Heart right ventricle (tissue), 16 donors: ENCODE measurements at places on chromosomes 6 and 20. TPM values are rescaled to one million over a fixed set of nuclear protein-coding genes. Genes with fewer than 3 reads are reported as not detected.

Gene RAB22A
- 8.0 TPM for total RNA-seq

Gene SIRPB2
- 1.3 TPM for total RNA-seq

Gene PNLDC1
- total RNA-seq: not detected

Gene ZSWIM3
- 1.7 TPM for total RNA-seq

Gene OPN5
- 0.89 TPM for total RNA-seq

Gene C6orf58
- total RNA-seq: not detected

Gene PKIB
- total RNA-seq: 0.75 TPM

Gene RAET1L
- not detected for total RNA-seq

Gene ANGPT4
- not detected for total RNA-seq

DNA sequence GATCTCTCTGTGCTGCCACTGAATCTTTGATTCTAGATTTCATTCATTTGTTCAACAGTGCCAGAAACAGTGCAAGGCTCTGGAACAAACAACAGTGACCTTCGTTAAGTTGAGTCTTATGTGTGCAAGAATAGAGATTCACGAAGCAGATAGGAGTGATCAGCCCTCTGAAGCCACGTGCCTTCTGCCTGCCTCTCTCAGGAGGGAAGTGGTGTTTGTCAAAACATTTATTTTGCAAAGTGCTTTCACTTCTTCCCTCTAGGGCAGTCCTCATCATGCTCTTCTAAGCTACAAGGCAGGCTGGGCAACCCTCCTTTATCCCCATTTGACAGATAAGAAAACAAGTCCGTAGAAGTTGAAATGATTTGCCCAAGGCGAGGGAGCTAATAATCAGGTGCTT, 204.3 kb downstream of the TFAP2C start:
- DNase-seq: no peak

GRCh38 chr20:47931443-47931842, 146.2 kb upstream of the SULF2 start:
- no peak for DNase-seq

- no peak for DNase-seq
Observed at GRCh38 chr6:155419161-155419560, 36.5 kb downstream of the NOX3 start.

GRCh38 chr6:121330516-121330915, 3.8 kb downstream of the TBC1D32 start:
- DNase-seq: no peak

GRCh38 chr6:112475083-112475482, 128.0 kb downstream of the RFPL4B start:
- DNase-seq: no peak

DNA sequence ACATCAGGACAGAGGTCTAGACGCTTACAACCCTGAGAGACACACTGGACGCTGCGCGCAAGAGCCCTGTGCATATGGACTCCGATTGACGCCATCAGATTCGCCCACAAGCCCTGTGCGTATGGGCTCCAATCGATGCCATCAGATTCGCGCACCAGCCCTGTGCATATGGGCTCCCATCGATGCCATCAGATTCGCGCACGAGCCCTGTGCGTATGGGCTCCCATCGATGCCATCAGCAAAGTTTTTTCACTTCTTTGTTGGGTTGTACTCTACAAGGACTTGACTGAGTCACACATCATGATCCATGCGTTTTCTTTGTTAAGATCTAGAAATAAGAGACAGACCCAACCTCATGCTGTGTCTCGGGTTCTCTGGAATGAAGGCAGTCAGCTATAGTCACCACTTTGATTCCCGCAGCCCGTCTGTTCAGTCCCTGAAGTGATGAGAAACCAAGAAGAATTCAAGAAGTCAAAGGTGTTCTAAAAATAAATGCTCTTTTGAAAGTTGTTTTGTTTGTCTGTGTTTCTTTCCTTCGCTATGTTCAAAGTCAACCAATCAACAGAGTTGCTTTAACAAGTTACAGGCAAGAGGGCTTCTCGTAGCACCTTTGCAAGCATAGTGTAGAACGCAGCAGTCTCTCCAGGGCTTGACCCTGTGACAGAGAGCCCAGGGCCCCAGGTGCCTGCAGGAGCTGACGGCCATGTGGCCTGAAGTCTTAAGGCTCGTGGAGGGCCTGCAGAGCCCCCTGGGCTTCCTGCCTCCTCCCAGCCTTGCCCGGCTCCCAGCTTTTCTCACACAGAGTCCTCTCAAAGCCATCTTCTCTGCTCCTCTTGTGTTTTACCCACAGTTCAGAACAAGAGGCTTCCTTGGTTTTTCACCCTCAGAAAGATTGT, 7.9 kb downstream of the RPS6KA2 start:
- DNase-seq: no peak

- DNase-seq: no peak
Observed at GRCh38 chr6:150435832-150436231, 67.0 kb downstream of the IYD start.

GRCh38 chr6:167655174-167655821, 171.4 kb upstream of the AFDN start:
- no peak for DNase-seq

- DNase-seq: no peak
Observed at GRCh38 chr20:4040283-4041179, 25.2 kb upstream of the RNF24 start.

- no peak for DNase-seq
Observed at GRCh38 chr6:129679275-129679674, 30.7 kb downstream of the ARHGAP18 start.

- no peak for DNase-seq
Observed at GRCh38 chr20:9166153-9166780, 97.4 kb downstream of the PLCB4 start.

- peak; percentile 97 for DNase-seq
Observed at GRCh38 chr6:37239950-37240713, 17.4 kb upstream of the TBC1D22B start.

GRCh38 chr20:6698056-6698455, 69.4 kb upstream of the BMP2 start:
- DNase-seq: no peak

- no peak for DNase-seq
Observed at GRCh38 chr6:130602151-130602770, 224.9 kb upstream of the SMLR1 start.

- DNase-seq: no peak
Observed at GRCh38 chr6:54778731-54779130, 67.8 kb upstream of the FAM83B start.

DNA sequence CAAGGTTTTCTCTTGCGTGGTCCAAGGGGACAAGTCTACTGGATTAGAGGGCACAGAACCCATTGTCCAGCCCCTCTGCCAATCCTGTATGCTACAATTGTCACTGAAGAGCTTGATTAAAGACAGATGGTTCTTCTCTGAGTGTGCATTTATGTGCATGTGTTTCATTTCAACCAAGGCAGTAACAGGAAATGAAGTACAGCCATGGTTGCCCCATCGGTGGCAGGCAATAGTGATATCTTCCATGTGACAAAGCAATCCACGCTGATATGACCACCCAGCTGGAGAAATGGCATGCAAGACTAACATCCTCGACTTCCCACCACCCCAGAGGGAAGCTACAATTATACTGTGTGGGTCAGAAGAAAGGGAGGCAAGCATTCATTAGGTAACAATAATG, 85.5 kb downstream of the UNC5CL start:
- DNase-seq: no peak

DNA sequence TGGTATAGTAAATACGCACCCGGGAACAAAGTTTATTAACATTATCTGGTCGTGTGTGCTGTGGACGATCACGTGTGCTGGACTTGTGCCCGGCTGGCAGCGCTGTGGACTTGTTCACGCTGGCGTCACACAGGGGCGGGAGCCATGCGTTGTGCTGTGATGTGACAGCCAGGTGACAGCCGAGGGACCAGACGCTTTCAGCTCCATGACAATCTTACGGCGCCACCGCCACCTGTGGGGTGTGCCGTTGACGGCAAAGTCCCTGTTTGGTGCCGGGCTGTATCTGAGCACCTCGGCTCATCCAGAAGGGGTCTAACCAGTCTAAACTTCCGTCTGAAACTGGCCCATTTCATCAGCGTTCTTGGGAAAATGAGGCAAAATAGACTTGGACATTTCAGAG, 25.2 kb downstream of the DLL1 start:
- DNase-seq: peak; percentile 74

- no peak for DNase-seq
Observed at GRCh38 chr6:11771473-11772048, 7.0 kb downstream of the ADTRP start.

DNA sequence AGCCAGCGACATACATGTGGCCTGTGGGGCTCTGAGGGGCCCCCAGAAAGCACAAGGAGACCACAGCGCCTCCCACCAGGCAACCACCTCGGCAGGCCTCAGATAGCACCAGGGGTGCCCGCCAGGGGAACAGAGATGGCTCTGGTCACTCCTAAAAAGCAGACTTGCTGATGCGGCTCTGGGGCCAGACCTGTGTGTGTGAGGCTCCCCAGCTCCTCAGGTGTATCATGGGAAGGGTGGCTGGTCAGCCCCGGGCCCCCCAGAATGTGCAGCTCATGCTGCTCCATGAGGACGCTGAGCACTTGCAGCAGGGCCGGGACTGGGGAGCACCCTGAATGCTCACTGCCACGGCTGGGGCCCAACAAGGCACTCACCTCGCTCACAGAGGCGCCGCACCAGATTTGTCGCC, 60.2 kb downstream of the PYGB start:
- no peak for DNase-seq

GRCh38 chr20:54021446-54022235, 48.8 kb downstream of the BCAS1 start:
- no peak for DNase-seq

- DNase-seq: no peak
Observed at GRCh38 chr6:53044071-53044470, 21.1 kb upstream of the FBXO9 start.

- no peak for DNase-seq
Observed at GRCh38 chr6:165515963-165516624, 146.9 kb downstream of the PDE10A start.

DNA sequence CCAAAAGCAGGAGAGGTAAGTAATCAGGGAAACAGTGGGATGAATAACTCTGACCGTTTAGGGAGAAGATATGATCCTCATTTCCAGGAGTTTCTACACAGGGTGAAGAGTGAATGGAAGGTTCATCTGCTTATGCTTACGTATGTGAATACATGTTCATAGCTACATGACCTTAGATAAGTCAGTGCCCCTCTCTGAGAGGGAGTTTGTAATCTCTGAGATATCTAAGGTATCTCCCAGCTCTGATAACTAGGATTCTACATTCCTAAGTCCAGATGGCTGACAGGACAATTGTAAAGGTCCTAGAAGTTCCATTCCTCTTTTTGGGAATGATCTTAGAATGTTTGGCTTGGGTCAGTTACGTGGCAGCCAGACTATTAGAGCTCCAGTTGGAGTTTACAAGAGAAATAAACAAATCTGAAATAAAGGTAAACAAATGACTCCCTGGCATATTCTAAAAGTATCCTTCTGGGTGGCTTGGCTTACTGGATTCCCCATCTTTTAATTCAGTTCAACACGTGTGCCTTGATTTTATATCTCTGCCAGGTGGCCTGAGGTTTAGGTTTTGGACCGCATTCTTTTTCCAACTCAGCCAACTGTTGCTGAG, 15.8 kb downstream of the PROCR start:
- no peak for DNase-seq

DNA sequence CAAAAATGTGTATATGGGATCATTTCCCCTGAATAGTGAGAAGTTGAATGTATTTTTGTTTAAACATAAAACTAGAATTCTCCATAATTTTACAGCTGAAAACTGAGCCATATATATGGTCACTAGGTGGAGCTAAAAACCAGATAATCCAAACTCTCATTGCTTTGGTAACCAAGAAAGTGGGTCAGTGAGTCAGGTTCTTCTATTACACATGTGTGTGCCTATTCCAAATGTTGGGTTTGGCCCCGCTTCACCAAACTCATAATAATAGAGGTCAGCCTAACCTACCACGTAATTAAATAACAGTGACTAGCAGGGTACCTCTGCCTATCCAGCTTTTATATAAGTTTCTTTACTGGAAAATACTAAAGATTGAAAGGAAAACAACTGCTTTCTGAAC, 19.3 kb upstream of the RNGTT start:
- no peak for DNase-seq

DNA sequence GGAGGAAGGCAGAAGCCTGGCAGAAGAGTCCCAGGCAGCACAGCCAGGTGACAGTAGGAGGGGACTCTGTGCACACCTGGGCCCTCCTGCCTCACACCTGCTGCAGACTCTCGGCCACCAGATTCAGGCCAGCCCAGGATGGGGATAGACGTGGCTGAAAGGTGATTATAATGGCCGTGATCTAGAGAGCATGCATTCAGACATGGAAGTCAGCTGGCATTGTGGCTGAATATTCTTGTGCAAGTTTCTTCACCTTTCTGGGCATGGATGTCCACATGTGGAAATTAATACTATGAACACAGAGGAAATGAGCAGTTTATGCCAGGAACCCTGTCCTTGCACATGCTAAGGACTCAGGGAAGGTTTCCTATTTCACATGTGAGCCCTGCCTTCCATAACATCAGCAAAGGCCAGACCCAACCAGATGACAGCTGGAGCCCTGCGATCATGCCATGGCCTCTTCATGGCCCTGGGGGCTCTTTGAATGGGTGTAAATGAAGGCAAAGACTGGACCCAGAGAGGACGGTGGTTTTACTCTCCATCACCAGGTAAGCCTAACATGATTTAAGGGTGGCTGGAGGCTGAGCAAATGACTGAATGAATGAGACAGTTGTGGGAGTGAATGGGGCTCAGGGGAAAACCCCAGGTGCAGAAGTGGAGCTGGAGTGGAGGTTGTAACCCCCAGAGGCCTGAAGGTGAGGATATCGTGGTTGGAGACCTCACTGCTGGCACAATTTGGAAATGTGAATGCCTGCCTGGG, 2.7 kb upstream of the RAET1L start:
- DNase-seq: no peak

DNA sequence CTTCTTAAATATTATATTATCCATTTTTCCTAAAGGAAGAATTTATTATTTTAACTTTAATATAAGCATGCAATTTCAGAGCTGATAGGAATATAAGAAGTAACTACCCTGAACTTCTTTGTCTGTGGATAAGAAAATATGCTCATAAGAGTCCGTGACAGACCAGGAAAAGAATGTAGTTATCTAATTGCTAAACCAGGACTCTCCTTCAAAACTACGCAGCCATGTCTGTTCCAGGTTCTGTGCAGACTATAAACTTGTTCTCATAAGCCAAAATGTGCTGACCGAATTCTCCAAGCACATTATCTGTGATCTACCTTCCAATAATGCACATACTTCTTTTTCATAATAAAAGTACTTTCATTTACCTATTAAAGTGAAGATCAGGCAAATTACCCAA, 116.5 kb downstream of the TRDN start:
- DNase-seq: no peak

DNA sequence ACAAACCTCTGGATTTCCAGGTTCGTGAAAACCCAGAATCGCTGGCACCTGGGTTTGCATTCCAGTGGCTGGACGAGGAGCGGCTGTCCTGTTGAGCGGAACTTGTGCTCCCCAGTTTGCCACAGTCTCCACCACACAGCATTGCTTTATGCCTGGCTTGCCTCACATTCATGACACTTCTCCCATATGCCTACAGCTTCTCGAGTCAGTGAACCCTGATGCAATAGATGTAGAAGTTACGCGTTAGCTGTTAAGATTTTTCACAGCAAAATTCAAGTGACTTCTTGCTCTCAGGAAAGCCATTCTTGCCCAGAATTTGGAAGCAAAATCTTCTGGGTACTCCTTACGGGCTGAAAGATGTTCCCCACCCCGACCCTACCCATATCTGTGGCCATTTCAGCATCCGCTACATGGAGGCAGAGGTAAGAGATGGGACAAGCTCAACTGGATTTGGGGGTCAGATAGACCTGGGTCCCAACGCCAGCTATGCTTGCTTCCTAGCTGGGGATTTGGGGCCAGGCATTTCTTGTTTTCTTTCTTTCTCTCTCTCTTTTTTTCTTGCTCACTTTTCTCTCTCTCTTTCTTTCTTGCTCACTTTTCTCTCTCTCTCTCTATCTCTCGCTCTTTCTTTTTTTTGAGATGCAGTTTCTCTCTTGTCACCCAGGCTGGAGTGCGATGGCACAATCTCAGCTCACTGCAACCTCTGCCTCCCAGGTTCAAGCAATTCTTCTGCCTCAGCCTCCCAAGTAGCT, 12.4 kb upstream of the GDAP1L1 start:
- DNase-seq: no peak
